DND-41 (cell line): ENCODE measurements at places on chromosomes 16 and 17.

- no peak for DNase-seq
Measured at GRCh38 chr17:30520882-30521281, 43.7 kb downstream of the GOSR1 start.

DNA sequence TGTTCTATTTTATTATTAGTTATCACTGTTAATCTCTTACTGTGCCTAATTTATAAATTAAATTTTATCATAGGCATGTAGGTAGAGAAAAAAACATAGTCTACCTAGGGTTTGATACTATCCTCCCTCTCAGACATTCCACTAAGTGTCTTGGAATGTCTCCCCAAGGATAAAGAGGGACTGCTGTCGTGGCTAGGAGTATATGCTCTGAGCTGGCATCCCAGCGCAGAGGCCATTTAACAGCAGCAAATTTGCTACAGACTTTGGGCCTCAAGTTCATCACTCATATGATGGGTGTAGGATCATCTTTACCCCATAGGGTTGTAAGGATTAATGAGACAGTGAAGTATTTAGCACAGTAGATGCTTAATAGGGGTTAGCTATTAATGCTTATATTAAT lies 56.7 kb downstream of the ZFHX3 start:
- no peak for DNase-seq

DNA sequence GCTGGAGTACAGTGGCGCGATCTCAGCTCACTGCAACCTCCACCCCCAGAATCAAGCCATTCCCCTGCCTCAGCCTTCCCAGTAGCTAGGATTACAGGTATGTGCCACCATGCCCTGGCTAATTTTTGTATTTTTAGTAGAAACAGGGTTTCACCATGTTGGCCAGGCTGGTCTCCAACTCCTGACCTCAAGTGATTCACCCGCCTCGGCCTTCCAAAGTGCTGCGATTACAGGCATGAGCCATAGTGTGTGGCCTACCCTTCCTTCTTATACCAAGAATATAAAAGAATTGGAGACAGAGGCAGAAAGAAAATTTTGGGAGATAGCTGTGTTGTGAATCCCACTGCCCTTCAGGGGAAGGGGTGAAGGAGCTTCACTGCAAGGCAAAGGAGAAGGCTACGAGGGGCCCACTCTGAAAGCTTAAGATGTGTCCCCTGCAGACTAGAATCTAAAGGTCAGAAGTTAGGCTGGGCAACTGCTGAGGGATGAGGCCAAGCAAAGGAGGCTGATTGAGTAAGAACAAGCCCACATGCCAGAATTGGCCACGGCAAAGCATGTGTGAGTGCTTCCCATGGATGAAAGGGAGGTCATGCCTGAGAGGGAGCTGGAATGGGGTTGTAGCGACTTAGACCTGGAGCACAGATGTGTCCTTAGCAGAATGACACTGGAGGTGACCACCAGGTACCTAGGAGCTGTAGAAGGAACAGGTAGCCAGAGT lies 8.4 kb upstream of the CRYBA1 start:
- no peak for DNase-seq

GRCh38 chr17:58703916-58704286 lies 11.5 kb downstream of the RAD51C start:
- no peak for DNase-seq

DNA sequence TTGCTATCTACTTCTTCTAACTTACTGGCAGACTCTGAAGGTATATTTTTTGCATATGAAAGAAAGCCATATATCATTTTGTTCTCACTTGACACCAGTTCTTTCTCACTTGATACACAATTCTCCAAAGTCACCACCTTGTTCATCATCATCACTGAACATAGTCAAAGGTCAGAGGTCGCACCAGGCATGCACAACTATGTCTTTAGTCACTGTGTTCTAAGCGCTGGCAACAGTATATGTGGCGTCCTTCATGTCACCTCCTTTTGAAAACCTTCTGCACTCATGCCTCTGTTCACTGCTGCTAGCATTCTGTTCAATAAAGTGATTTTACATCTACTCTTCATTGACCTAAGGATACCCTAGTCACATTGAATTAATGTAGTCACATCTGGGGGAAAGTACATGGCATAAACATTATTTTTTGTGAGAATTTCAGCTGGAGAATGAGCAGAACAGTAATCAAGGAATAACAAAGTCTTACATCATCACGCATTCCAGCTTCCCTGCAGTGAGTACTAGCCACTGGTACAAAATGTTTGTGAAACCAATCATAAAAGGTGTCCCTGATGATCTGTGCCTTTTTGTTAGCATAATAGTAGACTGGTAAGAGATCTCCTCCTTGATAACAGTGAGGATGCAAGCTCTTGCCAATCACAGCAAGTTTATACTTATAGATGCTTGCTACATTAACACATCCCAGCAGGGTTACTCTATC lies 20.5 kb upstream of the TBX4 start:
- no peak for DNase-seq

GRCh38 chr17:52149626-52150025 lies 8.9 kb downstream of the CA10 start:
- no peak for DNase-seq

DNA sequence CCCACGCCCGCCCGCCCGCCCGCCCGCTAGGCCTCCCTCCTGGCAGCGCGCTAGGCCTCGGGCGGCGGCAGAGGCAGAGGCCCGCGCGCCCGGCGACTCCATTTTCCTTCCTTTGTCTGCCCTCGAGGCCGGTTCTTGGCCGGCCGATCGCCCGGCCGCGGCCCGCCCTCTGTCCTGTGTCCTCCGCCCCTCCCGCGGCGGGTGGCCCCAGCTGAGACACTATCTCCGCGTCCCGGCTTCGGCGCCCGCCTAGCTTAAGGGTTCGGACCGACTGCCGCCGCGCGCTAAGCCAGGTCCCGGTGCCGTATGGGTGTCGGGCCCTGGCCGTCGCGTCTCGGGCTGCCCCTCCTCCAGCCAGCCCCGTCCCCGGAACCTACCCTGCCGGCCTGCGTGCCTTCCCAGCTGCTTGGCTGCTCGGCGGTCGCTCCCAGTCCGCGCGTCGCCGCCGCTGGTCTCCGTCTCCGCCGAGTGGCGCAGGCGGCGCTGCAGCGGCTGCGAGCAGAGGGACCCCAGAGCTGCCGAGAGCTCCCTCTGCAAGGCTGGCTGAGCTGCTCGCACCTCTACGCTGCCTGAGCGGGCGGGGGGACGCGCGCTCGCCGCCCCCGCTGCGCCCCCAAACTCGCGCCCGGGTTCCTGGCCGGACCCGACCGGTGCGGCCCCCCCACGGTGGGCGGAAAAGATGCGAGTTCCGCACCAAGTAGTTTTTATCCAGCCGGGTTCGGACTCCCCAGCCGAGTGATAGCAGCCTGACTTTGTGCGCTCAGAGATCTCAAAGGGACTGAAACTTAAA lies 787 bp downstream of the CTCF start:
- DNase-seq = peak; percentile 63

- no peak for DNase-seq
Measured at GRCh38 chr16:47139561-47140185, 4.1 kb downstream of the NETO2 start.

DNA sequence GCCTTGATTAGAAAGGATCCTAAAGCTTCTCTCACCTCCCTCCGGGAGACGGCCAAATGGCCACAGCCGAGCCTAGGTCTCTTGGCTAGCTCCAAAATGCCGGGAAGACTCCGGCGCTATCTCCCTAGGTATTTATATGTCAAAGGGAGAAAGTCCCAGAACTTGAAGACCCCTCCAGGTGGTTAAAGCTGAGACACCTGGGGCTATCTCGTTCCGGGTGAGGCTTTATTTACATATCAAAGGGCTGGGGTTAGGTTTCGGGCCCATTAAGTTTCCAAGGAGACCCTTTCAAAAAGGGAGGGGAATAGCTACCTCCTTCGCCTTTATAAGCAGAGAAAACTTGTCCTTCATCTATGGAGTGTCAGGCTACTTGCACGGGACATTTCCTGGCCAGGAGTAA lies 70.9 kb upstream of the KIFC3 start:
- no peak for DNase-seq

DNA sequence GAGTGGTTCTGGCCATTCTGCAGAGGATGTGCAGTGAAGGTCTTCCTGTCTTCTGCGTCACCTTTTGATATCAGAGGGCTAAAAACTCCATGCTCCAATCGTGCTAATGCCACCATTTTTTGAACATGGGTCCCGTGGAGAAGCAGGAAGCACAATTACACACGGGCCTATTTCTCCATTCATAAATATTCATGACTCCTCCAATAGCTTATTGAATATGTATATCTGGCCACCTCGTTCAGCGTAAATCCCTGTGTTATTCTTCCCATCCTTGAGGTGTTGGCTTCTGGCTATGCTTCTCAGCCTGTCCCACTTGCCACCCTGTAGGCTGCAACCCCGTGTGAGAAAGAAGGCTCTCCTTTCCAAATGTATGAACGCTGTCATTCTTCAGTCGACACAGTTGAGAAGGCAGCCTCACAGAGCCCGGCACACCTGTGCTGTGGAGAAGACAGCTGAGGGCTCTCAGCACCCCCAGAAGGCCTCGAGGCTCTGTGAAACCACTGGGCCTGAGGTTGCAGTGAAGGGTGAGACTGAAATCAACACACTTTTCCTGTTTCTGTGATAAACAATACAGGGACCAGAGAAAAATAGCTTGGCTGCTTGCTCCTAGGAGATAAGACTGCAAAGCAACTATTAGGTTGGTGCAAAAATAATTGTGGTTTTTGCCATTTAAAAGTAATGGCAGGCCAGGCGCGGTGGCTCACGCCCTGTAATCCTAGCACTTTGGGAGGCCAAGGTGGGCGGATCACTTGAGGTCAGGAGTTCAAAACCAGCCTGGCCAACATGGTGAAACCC lies 4.9 kb upstream of the ANKRD40CL start:
- DNase-seq = no peak
